SK-N-SH treated with all-trans-retinoic acid at 6 μM for 48 hours (cell line): ENCODE measurements at places on chromosomes 2 and 18.
A peak's percentile ranks its signal among the peaks of the same experiment; 100 is the strongest.

DNA sequence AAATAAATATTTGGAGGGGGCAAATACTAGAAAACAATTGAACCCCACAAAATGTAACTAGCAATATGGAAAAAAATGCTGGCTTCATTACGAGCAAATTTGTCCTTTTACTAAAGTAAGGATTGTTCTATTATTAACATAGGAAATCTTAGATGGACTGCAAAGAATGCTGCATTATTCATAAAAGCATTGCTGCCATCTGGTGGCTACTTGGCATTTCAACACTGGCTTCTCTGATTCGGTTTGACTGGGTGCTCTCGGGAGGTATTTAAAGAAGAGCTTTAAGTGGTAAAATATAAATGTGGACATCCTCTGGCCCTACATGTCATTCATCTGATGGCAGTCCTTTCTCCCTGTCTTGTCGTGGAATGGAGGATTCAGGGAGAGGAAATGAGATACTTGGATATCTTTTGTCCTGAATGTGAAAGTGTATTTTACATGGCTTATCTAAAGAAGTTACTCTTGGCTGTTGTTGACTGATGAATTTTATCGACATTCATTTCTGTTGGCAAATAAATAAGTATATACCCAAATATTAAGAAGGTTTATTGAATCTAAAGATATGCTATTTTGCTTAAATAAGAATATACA is 130.2 kb downstream of the ARHGAP15 start:
- ATAC-seq: peak; percentile 98

- peak; percentile 53; the same call in 1 of the 3 replicates for ATAC-seq
Observed at GRCh38 chr18:74342416-74343043, 26.9 kb downstream of the C18orf63 start.

GRCh38 chr2:106219813-106220212 is 25.7 kb upstream of the UXS1 start:
- peak; percentile 46; the same call in 2 of the 3 replicates for ATAC-seq

GRCh38 chr2:220300806-220301205 is 673.4 kb downstream of the SLC4A3 start:
- peak; percentile 25; the same call in 1 of the 3 replicates for ATAC-seq

DNA sequence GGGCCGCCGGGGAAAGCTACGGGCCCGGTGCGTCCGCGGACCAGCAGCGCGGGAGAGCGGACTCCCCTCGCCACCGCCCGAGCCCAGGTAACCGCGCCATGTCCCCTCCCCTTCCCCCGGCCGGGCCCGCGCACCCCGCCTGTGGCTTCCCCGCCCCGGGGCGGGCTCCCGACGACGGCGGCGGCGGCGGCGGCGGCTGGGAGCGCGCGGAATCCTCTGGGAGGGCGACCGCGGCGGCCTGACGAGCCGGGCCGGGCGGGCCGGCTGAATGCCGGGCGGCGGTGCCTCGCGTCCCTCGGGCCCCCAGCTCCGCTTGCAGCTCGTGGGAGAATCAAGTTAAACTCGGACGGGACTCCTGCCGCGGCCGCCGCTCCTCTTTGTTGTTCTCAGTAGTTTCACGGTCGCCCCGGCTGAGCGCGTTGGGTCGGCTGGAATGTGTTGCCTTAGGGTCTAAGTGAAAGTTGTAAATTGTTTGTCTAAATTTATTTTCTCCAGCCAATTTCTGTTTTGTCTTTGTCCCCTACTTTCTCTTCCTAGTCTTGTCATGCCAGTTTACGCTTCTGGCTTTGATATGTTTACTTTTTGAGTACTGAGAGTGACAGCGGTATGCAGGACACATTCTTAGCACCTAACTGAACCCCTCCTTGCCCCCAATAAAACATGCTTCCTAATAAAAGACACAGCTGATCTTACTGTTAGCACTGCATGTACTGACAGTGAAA is 685 bp downstream of the SMAD4 start:
- ATAC-seq: peak; percentile 66

- peak; percentile 78 for ATAC-seq
Observed at GRCh38 chr18:74806700-74807416, 209.2 kb downstream of the ZNF407 start.

DNA sequence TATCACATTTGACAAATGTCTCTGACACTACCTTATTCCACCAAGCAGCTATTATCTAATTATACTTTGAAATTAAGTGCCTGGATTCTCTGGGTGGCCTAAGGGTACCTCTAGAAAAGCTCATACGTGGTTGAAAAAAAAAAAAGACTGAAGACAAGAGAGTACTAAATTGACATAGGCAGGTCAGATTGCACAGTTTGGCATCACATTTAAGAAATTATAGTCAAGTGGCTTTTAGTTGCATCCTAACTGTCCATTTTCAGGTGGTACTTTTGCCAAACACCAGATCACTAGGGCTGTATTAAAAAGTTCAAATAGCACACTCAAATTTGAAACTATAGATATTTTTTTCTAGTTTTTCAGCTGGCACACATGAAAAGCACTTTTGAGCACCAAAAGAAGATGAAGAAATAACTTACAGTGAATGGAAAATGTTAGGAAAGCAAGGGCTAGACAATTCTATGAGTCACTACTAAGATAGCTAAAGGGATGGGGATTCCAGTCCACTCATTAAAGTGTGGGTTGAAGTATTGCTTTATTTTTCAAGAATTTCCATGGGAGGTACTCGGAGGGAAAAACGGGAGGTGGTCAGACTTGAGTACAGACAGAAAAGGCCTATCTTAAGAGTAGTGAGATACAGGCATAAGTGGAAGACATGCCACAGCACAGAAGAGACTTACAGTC is 106.5 kb upstream of the COL5A2 start:
- peak; percentile 81 for ATAC-seq

- no peak for ATAC-seq
Observed at GRCh38 chr2:205739620-205740019, 57.3 kb downstream of the NRP2 start.

DNA sequence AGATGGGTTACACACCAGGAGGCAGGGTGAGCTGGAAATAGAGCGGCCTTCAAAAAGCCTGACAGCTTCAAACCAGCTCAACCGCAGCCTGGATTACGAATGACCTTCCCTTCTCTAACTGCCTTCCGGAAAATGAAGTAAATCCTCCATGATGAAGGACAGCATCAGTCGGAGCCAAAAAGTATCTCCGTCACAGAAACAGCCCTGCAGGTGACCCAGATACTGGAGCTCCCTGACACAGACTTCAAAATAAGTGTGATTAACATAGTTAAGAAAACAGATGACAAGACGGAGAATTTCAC is 10.3 kb upstream of the CIB4 start:
- no peak for ATAC-seq

- 0 out of 3 replicates have a peak, but pooled peaks have one; percentile 28 for ATAC-seq
Observed at GRCh38 chr2:200693836-200694470, 108.1 kb downstream of the AOX1 start.

DNA sequence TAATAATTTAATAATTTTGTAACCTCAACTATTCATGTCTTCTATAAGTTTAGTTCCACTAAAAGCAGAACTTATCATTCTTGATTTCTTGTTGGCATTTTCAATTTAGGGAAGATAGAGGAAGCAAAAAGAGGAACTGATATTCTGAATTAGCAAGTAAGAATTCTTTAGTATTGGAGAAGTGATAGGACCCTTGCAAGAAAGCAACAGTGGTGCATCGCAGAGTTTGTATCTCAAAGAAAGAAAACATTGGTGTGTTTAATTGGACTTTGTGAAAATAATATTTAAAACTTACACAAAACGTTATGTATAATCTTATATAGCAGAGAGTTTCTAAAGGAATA is 36.5 kb upstream of the TNFRSF11A start:
- no peak for ATAC-seq

- ATAC-seq: no peak
Observed at GRCh38 chr2:159215116-159215515, 71.4 kb downstream of the WDSUB1 start.

GRCh38 chr2:233350708-233351107 is 3.6 kb upstream of the DGKD start:
- ATAC-seq: peak; percentile 91

GRCh38 chr2:219552382-219553167 is 8.7 kb downstream of the TMEM198 start:
- peak; percentile 91 for ATAC-seq

- ATAC-seq: no peak
Observed at GRCh38 chr2:233354971-233355574, 779 bp downstream of the DGKD start.

DNA sequence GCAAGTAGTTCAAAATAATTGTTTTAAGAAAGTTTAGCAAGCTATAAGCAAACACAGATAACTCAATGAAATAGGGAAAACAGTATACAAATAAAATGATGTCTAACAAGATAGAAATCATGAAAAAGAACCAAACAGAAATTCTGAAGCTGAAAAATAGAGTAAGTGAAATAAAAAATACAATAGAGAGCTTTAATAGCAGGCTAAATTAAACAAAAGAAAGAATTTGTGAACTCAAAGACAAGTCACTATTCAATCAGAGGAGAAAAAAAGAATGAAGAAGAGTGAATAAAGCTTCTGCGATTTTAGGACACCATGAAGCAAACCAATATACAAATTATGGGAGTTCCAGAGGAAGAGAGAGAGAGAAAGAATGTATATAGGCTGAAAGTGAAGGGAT is 576.8 kb downstream of the STK39 start:
- no peak for ATAC-seq

- no peak for ATAC-seq
Observed at GRCh38 chr2:54295911-54296310, 39.9 kb upstream of the TSPYL6 start.

- no peak for ATAC-seq
Observed at GRCh38 chr2:101580528-101580927, 105.6 kb upstream of the RFX8 start.

DNA sequence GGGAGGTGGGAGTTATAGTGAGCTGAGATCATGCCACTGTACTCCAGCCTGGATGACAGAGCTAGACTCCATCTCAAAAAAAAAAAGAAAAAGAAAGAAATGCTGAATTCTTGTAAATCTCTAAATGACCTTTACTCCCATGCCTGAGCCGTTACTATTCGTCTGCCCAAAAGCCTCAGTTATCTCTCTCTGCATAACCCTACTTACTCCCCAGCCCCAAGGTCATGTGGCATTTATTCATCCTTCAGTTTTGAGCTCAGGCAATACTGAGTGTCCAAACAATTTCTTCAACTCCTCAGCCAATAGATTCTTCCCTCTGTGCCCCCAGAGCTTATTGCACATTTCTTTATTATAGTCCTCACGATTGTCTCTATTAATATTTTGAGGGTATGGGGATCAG is 28.8 kb downstream of the RAB1A start:
- no peak for ATAC-seq

GRCh38 chr2:124267794-124268193 is 242.7 kb downstream of the CNTNAP5 start:
- no peak for ATAC-seq

DNA sequence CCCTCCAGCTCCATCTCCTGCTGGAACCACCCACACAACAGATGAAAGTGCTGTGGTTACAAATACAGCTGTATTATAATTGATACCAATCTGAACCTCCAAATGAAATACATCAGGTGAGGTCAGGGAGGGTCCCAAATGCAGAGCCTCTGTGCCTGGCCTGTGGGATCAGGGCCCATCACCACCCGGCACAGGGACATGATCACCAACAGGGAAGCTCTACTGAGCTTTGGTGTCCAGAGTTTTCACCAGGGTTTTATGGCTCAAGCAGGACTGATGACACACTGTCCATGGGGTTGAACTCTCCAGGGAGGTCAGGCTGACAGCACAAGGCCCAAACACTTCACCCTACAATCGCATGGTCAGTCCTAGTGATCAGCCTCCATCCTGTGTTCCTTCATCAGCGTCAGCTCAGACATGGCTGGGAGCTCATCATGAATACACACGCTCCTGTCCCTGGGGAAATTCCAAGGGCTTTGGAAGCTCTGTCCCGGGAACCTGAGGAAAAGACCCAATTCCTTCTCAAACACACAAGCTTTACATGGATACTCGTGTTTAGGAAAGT is 3.9 kb upstream of the PXDN start:
- ATAC-seq: no peak

DNA sequence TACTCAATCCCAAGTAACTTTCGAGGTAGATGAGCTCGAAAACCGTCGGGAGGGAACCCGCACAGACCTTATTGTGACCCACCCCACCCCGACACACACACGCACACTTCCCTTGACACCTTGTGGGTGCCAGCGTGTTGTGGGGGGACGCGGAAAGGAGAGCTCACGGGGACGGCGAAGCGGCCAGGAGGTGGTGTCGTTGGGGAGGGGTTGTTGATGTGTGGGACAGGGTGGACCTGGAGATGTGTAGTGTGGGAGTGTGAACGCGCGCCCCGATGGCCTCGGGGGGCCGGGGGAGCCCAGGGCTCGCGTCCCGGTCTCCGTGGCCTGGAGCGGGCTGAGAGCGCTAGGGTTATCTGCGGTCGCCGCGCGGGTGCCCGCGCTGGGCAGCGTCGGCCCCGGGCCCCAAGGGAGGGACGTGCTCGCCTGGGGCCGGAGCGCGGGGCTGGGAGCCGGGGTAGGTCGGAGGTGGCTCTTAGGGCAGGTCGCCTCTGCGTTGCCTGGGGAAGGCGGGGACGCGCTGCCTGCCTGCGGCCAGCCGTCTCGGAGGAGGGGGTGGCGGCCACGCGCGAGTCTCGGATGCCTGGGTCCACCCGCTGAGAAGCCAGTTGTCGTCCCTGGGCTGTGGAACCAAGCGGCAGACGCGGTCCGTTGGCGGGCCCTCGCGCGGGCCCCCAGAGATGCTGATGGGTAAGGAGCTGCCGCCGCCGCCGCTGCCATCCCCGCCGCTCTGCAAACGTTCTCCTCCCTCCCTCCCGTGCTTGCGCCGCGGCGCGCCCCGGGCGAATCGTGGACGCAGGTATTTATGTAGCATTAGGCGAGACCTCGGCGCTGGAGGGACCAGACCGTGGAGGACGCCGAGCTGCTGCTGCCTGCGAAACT is 1.6 kb downstream of the KLHL29 start:
- ATAC-seq: peak; percentile 51

DNA sequence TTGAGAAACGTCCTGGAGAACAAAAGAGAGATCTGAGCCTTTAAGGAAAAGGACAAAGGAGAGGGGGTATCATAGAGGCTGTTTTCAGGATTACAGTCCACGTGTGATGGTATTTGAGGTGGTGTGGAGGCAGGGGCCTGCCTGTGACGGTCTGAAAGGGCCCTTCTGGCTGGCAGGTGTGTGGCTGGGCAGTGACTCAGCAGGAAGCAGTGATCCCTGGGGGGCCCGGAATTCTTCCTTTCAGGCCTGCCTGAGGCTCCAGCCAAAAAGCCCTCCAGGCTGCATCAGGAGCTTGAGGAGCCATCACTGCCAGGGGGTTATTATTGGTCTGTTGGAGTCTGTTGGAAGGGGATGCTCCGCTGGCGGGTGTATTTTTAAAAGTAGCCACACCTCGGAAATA is 97.2 kb upstream of the TMEM18 start:
- ATAC-seq: no peak

DNA sequence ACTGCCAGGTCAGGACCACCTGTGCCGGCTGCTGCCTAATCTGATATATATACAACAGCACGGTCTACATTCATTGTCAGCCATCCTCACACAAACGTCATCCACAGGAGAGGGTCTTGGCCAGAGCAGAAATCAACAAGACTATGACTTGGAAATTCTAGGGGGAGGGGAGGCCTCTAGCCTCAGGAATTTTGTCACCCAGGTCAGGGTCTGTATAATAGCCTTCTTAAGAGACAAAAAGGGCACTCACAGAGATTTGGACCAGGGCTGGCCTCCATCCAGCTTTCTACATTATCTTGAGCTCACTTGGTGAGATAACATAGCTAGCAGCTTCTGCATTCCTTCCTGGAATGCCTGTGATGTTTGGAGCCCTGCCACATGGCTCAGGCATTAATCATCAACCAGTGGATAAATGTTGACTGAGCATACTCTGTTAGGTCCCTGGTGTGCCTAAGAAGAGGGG is 50.4 kb upstream of the CTIF start:
- peak; percentile 97 for ATAC-seq

GRCh38 chr2:230757476-230757875 is 44.8 kb downstream of the CAB39 start:
- ATAC-seq: no peak; the same call in 2 of the 3 replicates

- ATAC-seq: no peak
Observed at GRCh38 chr2:2777213-2777612, 446.1 kb upstream of the MYT1L start.
